ENCODE measurements at places on chromosomes 2 and 18.

GRCh38 chr2:169715379-169716237 lies 18.0 kb upstream of the KLHL23 start:
- no peak for ATAC-seq

- no peak for ATAC-seq
Measured at GRCh38 chr18:27825689-27826088, 351.2 kb downstream of the CDH2 start.

- no peak for ATAC-seq
Measured at GRCh38 chr18:54742659-54743604, 85.3 kb upstream of the RAB27B start.

DNA sequence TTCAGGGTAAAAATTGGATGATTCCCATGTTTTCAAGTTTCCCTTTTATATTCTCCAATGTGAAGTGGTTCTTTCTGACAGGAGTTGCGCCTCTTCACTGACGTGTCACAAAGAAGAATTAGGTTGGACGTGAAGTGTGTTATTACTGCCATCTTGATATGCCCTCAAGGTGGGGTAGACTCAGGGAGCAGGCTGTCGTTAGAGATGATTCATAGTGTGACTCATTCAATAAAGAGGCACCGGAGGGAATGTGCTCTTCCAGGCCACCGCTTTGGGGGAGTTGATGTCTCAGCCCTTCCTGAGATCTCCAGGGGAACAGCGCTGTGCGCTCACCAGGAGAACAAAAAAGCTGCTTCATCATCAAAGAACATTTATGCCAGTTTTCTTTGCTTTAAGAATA lies 3.6 kb upstream of the DGKD start:
- ATAC-seq: peak; percentile 50

GRCh38 chr2:102137138-102137537 lies 5.4 kb upstream of the IL1R1 start:
- peak; percentile 88 for ATAC-seq

- ATAC-seq: no peak
Measured at GRCh38 chr2:119934319-119934718, 78.6 kb upstream of the EPB41L5 start.

DNA sequence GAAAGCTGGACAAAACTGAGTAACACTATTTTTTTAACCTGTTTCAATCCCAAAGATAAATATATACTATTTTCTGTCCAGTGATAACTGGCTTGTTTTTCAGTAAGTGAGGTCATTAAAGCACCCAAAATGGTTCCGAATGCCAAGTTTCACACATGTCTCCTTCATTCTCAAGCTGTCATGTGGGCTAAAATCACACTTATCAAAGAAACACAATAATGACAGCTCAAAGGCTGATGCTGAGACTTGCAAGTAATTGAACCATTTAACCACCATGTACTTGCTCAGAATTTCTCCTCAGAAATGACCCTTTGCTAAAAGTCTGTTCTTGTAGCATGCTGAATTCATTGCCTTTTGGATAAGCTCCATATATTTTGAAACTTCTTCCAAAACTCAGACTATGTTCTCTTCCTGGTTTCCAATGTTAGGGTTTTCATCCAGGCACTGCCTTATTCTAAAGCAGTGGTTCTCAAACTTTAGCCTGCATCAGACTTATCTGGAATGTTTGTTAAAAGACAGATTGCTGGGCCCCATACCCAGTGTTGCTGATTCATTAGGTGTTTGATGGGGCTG lies 149.8 kb downstream of the VWC2L start:
- ATAC-seq: no peak

DNA sequence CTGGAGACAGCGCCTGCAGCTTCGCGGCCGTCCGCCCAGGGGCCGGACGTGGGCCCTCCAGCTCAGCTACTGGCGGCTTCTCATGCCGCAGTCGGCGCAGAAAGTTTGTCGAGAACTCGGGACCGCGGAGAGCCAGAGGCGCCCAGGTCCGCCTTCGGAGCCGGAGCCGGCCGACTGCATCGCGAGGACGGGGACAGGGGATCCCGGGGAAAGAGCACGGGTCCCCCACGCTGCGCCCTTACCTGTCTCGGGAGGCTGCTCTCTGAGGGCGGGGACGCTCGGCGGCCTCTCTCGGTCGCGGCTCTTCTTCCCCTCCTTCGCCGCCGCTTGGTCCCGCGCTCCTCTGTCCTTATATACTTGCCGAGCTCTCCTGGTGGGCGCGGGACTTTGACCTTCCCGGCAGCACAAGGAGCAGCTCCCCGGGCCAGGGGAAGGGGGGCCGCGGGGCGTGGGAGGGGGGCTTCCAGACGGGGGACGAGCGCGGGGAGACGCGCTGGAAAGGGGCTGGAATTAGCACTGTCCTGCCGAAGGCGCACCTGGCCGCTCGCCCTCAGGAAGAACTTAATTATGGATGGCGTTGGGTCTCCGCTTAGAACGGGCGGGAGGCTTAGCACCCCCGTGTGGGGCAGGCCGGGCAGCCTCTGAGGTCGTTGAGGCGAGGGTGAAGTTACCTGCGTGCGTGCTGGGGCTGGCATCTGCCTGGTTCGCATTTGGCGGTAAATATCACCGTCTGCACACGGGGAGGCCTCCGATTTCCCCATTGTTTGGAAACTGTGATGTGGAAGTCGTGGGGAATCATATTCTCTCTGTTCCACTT lies at the start of gene POMC:
POMC (minus strand) TSS at position 325 of the 817 bp plus-strand sequence. CDS start 3,808 bp downstream, outside the sequence.
- ATAC-seq: peak; percentile 59

DNA sequence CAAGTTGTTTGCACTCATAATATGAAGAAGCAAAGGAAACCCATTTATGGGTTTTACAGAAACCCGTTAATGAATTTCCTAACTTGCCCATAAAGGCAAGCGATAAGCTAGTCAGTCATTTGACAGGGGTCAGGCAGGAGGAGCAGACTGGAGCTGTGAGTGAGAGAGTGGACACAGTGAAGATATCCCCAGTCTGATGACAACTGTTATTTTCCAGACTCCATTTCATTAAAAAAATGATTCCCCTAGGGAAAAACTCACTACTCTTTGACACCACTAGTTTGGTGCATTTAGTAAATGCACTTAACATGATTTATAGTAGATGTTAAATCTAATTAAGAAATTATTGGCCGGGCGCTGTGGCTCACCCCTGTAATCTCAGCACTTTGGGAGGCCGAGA lies 80.8 kb downstream of the TGIF1 start:
- ATAC-seq: no peak

DNA sequence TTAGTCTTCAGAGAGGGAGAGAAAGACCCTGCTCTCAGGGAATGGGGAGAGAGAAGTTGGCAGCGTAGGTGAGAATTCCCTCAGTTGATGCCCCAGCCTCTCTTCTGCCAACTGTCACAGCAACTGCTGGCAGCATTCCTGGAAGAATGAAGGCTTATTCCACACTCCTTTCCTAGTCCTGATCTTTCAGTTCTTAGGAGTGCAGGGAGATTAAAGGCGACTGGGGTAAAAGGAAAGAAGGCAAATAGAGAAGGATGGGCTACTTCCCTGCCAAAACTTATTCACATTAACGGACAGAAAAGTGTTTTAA lies 65.9 kb upstream of the ACAA2 start:
- no peak for ATAC-seq

DNA sequence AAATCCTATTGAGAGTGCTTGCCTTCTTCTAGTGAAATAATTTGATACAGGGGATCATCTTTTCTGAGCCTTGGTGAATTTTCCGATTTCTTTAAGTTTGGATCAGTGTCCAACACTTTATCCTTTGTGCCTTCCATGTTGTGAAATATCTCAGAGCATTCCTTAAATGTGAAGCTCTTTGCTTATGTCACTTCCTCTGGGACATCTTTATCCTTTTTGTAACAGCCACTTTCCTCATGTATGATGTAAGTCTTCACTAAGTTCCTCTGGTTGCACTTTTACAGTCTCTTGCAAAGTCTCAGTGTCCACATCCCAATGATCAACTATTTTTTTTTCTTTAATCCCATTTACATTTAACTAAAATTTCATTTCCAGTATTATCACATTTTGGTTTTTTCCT lies 254.2 kb downstream of the EN1 start:
- ATAC-seq: no peak

GRCh38 chr2:1203772-1204171 lies 209.5 kb upstream of the TPO start:
- no peak for ATAC-seq

GRCh38 chr2:186751790-186752189 lies 57.9 kb downstream of the FAM171B start:
- ATAC-seq: no peak

- no peak for ATAC-seq
Measured at GRCh38 chr2:144526831-144527230, 6.9 kb upstream of the ZEB2 start.

DNA sequence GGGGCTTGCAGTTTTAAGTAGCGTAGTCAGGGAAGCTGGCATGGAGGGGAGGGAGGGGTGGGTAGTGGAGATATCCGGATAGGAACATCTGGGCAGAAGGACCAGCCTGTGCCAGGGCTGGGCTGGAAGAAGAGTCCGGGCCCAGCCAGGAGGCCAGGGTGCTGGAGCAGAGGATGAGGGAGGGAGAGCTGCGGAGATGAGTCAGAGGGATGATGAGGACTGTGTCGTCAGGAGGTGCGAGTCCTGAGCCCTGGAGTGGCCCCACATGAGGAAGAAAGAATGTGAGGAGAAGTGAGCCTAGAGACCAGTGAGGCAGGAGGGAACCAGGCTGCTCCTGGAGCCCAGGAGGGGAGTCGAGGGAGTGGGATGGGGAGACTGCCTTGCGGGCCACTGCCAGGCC lies 82.4 kb downstream of the CTIF start:
- ATAC-seq: no peak

DNA sequence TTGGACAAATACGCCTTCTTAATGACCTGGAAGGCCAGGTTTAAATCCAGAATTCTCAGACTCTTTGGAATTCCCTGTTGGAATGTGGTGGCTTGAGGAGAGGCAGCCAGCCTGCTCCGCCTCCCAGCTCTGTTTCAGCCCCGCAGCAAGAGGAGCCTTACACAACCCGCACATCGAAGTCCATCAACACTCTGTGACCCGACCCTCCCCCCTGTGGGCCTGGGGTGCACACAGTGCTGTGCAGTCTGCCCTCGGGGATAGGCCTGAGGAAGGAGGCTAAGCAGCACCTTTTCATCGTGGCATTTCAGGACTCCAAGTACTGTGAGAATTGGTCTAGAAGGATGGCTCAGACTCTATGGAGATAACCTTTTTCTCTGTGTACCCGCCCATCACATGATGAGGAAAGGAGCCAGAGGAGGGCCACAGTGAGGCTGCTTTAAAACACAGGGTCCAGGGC lies 73.7 kb downstream of the GREB1L start:
- ATAC-seq: no peak

GRCh38 chr2:182949572-182950189 lies 83.2 kb upstream of the FRZB start:
- ATAC-seq: no peak

DNA sequence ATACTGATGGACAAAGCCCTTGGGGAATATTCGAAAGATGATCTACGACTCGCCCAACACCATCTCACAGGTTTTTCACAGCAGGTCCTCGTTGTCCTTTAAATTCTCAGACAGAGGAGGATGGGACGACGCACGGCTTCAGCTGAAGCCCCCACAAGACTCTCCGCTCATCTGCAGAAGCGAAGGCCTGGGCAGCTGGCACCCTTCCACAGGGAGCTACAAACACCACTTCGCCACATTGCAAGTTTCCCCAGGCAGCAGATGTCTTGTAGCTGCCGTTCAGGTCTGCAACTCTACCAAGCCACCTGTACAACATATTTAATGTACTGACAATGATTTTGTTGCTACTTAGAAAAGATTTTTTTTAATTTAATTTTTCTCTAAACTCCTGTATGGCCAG lies 642.9 kb downstream of the ZEB2 start:
- no peak for ATAC-seq

DNA sequence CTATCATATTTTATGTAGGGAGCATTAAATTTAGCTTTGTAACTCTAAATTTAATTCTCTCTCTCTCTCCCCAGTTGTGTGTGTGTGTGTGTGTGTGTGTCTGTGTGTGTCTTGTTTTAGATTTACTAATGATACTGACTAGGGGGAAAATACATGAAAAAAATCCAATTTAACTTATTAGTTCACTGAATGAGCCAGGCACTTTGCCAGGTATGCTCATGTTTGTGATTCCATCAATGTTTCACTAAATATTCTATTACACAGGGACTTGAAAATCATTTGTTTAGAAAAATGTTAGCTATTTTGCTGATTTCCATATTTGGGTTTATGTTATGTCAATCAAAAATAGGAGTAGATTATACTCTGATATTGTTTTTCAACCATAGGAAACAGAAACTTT lies 203.7 kb upstream of the ZNF804A start:
- no peak for ATAC-seq

- no peak for ATAC-seq
Measured at GRCh38 chr18:34956663-34957062, 84.5 kb upstream of the MAPRE2 start.

GRCh38 chr2:191029280-191029950 lies 15.4 kb upstream of the STAT1 start:
- ATAC-seq: peak; percentile 46

DNA sequence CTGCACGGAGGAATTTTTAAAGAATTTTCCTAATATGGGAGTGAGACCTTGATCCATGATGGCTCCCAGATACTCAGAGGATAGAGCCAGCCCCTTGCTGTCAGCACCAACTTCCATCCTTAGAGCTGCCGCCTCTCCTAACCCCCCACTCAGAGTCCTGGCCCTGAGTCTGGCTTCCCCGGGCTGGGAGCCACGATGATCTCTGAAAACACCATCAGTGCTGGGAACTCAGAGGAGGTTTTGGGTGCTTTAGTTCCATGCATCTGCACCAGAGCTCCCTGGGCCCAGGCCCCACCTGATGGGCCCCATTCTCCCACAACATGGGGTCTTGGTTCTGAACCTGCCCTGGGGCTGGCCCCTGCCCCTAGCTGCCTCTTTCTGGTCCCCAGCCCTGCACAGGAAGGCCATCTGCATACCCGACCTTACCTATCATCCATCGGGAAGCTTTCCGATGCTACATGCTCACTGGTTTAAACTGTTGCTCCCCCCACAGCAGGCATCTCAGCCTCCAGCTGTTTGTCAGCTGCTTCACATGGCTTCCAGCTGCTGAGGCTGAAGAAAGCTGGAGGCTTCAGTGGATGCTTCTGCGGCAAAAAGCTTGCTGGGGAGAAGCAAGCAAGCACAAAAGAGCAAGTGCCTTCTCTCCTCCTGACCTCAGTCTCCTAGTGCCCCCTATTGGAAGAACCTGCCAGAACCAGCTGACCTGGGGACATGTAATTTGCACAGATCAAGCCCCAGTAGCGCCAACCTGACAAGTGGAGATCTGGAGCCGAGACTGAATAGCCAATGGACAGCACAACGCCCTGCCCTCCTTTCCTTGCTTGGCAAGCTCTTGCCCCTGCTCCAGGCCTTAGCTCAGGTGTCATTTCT lies 24.2 kb upstream of the RHOB start:
- no peak for ATAC-seq

DNA sequence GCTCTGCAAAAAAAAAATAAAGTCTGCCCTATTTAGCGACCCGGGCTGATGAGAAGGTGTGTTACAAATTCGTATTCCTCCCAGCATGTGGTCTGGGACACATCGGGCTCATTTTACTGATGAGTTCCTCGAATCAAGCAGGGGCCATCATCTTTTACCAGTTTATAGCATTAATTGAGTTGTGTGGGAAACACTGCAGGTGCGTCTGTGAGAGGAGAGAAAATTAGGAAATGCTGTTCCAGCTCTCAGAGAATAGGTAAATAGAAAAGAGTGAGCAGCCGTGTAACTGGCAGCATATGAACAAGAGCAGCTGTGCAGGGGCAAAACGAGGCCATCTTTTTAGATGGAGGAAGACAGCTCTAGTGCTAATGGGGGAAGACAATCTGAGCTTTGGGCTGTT lies 216.7 kb downstream of the SETBP1 start:
- ATAC-seq: no peak

GRCh38 chr2:96537734-96538486 lies 1.4 kb downstream of the ARID5A start:
- ATAC-seq: peak; percentile 10
